ENCODE measurements at places on chromosomes 16 and 17.
A peak's percentile ranks its signal among the peaks of the same experiment; 100 is the strongest.

DNA sequence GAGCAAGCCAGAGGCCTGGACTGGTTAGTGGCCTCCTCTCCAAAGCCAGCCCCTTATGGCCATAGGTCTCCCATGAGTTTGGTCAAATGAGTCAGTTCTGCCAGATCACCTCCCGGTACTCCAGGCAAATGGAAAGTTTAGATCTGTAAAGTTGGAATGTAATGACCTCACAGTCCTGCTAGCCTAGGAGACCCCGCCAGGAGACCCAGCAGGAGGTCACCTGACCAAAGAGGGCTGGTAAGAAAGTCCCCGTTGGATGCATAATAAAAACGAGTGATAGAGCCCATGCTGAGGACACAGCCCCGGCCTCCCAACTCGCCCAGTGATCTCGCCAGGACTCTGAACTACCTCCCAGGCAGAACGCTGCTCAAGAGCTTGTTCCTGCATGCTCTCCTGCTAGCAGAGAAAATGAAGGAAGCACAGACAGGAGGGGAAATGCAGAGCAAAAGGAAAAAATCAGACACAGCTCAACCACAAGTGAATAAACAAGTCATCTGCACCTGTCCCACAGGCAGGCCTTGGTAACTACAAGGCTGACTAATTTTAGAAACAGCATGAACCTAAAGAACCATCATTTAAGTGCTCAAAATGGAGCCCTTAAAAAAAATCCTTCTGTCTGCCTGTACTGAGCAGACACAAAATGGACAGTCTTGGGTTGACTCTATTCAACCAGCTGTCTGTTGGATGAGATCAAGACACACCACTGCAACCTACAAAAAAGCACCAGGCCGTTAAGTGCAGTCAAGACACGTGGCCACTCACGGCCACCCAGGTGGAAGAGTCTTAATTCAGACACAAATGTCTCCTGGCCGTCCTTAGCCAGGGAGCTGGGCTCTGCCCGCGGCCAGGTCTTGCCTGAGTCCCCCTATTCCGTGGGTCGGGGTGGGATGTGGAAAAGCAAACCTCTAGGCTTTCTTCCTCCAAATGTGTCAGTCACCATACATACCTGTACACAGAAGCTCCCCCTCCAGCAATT, 9.2 kb downstream of the CDIP1 start:
- DNase-seq, result no peak

GRCh38 chr16:2939968-2940367, 24.1 kb upstream of the KREMEN2 start:
- no peak for DNase-seq

- DNase-seq, result no peak
These were observed 79.0 kb upstream of the NKD1 start for GRCh38 chr16:50469121-50469743.

DNA sequence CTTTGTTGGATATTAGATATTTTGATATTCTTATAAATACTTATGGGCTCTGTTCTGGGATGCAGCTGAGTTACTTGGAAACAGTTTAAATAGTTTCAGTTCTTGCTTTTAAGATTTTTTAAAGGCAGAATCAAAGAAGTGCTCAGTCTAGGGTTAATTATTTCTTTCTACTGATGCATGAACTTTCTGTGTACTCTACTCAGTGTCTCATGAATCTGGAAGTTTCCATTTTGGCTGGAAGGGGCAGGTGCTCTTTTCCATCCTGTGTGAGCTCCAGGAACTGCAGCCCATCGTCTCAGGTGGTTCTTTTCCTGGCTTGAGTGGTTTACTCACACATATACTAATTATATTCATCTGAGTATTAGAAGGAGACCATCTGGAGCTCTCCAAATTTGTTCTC, 61.1 kb upstream of the CPHXL start:
- no peak for DNase-seq

GRCh38 chr16:85258166-85258565, 145.9 kb upstream of the CIBAR2 start:
- DNase-seq, result no peak

- DNase-seq, result no peak
These were observed 265.6 kb downstream of the CDH13 start for GRCh38 chr16:82892324-82892723.

GRCh38 chr17:80033840-80034239, 1.8 kb downstream of the TBC1D16 start:
- DNase-seq, result no peak

- DNase-seq, result no peak
These were observed 26.6 kb upstream of the GINS2 start for GRCh38 chr16:85715169-85716021.

DNA sequence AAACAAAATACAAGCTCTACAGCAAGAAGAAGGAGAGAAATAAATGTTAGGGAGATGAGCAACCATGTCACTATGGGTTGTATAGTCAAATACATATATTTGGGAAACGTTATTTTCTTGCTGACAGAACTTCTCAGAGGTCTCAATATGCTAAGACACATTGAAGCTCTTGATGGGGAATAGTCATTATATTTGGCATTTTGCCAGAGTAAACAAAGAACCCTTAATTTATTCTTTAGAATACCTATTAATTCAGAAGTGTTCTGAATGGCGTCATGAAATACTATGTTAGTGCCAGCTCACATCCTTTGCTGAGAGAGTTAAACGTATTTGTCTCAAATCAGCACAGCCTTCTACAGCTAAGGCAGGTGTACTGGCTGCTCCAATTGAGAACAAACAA, 458.9 kb downstream of the CDH13 start:
- DNase-seq, result no peak

DNA sequence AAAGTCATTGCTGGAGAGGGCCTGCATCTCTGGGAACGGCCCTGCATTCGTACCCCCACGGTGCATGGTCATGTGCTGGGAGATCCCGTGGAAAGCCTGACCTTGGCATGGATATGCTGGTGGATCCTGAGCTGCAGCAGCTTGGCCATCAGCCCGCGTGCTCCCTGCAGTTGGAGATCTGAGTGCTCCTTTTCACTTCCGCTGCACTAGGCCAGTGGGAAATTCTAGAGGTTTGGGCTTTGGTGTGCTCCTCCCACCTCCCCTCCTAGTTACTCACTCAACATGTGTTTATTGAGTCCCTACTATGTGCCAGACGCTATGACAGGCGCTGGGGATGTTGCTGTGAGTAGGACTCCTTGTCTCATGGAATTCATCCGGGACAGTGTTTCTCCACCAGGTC, 91.1 kb downstream of the RGS9 start:
- DNase-seq, result no peak

GRCh38 chr16:3819175-3819527, 61.4 kb downstream of the CREBBP start:
- no peak for DNase-seq

DNA sequence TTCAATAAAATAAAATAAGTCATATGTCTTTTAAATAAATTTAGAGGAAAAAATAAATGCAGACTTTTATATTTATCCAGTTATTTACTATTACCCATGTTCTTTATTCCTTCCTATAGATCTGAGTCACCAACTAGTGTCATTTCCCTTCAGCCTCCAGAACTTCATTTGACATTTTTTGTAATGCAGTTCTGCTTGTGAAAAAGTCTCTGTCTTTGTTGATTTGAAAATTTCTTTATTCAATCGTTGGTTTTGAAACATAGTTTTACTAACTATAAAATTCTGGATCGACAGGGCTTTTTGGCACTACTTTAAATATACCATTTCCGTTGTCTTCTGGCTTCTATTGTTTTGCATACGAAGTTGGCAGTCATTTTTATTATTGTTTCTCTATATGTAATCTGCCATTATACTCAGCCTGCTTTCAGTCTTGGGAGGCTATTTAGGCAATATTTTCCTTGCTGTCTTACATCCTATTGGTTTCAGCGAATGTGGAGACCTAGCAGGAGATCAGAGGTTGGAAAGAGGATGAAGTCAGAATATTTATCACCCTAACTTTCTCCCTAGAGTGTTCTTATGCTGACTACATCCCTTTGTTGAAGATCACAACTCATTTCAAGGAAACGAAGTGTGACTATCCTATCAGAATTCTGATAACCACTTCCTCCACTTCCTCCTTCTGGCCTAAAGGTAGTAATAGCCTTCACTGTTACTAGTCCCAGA, 42.0 kb upstream of the SLC6A2 start:
- no peak for DNase-seq

DNA sequence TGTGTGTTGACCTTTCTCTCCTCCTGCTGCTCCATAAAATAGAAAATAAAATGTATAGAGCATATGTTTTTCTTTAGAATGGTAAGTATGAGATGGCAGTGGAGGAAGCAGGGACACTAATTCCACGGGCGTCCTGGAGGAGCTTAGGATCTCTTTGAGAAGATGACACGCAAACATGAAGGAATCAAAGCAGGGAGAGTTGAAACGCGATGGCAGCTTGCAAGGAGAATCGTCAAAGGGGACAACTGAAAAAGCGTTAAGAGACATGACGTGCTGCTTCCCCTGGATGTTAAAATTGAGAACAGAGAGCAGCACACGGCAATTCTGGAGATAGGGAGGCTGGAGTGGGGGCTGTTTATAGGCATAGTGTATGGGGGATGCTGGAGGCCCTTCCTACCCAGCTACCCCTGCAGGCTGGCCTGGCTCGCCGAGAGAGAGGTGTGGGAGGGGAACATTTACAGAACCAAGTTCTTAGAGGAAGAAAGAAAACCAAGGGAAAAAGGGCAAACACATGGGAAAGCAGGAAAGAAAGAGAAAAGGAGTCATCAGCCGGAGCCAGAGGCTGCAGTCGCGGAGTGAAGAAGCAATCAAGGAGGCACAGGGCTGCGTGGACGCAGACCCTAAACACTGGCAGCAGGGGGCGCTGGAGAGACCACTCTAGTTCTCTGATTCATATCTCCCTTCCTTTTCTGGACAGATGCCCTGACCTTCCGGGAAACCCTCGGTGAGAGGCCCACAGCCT, 55.8 kb downstream of the MYH13 start:
- DNase-seq, result no peak

DNA sequence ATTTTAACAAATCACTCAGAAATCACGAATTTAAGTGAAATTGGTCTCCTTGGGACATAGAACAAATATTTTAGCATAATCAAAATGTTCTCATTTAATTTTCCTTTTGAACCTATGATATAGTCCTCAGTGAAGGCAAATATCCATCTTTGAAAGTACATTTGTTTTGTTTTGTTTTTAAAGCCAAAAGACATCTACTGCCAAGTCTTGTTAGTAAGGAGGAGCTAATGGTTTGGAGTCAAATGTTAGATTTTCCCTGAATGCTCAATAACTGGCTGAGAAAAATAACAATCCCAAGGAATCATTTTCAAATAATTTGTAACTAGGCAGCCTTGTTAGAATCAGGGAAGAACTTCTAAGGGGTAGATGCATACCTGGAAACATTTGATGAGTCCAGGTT, 302.9 kb upstream of the MAF start:
- DNase-seq, result no peak

DNA sequence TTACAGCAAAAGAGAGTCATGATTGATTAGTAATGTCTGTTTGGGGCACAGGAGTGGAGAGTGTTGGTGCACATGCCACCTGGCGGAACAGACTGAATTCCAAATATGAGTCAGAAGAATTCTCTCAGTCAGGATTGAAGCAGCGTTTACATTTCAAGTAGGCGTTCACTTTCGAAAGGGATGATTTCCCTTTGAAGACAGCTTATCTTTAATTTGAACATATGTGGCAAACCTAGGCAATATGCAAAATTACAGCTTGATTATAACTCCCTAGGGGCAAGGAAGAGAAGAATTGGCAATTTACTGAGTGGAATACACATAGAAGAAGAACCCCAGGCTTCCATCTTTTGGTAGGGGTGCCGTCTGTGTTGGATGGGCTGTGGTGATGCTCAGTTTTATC, 235.8 kb downstream of the HAPSTR1 start:
- no peak for DNase-seq

DNA sequence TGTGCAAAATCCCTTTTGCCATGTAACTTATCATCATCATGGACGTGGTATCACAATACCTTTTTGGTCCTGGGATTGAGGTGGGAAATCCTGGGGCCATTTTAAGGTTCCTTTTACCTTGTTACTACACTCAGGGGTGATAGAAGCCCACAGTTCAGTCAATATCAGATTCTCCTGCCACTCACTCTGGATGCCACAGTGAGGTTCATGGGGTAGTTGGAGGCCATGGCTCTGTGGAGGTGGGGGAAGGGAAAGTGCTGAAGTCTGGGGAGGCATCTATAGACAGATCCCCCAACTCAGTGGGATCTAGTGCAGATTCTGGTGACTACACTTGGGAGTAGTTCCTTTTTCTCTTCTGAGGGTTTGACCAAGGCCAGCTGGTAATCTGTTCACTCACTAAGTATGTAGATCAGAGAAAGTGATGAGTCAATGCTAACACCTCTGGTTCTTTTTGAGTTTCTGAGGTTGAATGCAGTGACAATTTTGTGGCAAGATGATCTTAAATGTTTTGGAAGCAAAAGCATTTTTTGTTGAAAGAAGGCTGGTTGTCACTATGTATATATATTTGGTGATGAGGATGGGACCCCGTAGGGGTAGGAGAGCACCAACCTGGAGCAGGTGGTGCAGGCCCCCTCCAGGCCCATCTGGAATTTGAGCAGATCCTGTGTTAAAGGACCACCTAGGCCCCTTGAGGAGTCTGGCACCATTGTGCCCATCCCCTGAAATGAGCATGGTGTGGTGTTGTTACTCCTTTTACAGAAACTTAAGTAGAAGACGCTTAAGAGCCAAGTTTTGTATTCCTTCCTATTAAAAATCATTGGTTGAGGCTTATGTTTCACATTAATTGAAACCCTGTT, 18.8 kb upstream of the IRF8 start:
- no peak for DNase-seq

DNA sequence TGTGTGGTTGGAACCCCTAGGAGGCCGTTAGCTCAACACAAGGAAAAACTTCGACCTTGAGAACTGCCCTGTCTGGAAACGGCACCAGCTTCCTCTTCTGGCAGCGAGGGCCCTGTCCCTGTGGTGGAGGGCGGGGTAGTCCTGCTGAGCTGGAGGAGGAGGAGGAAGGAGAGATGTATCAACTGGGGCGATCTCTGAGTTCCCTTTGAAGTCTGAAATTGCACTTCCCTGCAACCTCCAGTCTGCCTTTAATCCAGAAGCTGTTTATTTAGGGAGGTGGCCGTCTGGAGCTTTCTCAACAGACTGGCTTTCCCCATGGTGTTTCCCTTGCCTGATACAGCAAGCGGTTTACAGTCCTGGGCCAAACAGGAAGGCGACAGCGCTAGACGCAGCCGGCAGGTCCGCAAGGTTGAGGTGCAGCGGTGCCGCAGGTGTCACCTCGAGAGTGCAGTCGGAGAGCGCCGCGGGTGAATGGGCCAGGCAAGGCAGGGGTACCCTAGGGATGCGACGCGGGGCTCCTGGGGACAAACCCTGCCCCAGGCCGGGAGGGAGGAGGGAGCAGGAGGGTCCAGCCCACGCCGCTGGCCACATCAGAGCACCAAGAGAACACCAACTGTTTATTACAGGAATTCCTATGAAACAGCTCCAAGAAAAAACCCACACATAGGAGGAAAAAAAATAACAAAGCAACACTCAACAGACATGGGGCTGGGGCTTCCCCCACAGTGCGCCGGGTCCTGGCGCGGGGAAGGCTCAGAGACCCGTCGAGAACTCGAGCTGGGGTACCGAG, 11.4 kb upstream of the MRPS23 start:
- peak; percentile 46 for DNase-seq
